Activated CD8-positive, alpha-beta memory T cell treated with anti-CD3 and anti-CD28 coated beads for 4 hours (primary cell): ENCODE measurements at places on chromosomes 6 and 20.

DNA sequence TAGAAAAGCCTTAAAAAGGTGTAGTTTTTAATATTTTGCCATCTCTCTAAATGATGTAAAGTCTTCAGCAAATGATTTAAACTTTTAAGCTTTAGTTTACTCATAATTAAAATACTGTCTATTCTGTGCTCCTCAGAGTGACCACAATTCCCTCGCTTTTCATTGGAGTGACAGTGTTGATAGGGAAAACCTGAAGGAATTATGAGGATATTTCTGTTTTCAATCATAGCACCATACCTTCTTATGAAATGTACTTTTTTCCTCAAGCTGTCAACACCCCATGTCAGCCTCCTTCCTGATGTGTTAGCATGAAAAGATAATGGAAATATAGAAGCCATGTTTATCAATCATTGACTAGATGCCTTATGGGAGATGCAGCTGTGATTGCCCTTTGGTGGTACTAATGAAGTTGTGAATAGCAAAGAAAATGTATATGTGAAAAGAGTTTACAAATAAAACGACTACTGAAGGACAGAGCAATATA, 145.4 kb upstream of the EYS start:
- DNase-seq, result no peak

GRCh38 chr6:154930451-154930851, 64.7 kb upstream of the TIAM2 start:
- no peak for DNase-seq

DNA sequence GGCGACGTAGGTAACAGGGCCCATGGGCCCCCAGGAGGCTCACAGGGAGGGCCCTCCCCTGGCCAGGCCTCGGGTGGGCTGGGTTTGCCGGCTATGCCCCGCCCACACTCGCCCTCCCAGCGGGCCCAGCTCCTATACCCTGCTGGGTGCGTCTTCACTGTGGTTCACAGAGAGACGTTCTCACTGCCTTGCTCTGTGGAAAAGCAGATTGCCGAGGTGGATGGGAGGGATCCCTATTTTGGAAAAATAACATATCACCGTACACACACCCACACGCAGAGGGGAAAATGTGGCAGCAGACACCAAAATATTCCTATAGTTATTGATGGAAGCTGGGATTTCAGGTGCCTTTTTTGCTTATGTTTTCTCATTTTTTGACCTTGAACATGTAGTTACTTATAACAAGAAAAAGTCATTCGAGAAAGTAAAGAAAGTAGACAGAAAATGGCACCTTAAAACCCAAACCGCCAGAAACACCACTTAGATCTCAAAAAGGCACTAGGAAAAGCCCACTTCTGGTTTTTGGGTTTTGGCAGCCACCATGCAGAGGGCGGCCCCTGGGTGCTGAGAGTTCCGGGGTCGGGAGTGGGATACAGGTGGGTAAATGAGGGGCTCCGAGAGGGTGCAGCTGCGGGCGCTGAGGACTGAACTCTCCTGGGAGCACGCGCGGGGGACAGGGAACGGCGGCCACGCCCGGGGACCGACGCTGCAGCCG, 49.4 kb downstream of the TMEM242 start:
- DNase-seq, result peak; percentile 33

DNA sequence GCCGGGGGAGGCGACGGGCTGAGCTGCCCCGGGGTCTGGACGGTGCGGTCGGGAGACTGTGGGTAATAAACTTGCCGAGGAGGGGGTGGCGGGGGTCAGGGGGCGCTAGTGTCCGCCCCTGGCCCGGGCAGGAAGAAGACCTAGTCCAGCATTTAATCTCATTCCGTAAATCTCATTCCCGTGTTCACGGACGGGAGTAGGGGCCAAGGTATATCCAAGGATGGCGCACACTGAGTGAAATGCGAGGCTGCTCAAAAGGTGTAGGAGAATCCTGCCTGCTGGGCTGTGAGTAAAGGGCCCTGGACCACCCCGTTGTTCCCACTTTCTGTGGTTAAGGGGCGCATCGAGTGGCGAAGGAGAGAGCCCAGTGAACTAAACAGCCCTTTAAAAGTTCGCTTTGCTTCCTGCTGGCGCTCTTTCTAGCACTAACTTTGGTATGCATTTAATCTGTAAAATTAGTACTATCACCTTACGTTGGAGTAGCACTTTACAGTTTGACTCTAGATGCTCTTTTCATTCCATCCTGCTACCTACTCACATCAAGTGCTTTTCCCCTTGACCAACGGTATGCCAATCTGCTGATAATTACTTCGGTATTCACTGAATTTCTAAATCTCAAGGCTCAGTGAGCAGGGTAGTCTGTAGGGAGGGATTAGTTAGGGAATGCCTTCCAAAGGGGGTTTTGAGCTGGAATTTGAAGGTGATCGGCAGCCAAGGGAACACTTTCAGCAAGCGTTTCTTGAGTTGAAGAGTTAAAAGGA, 730 bp downstream of the PARD6B start:
- no peak for DNase-seq

DNA sequence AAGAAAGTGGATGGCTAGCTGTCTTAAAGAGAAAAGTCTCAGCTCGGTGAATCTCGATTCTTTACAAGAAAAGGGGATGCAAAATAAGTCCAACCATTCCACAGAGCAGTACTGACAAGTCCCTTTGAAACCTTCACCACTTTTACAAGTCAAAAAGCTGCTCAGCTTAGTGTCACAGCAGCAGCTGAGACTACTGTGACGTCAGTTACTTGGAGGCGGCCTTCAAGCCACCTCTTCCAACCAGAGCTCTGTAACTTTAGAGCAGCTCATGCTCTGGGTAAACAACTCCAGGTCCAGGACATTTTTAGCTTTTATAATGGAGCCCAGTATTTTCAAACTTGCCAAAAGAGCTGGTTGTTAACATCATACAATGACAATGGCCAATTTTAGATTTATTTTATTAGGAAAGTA, at the start of gene KIAA0408:
KIAA0408 (minus strand) TSS at position 159 of the 411 bp plus-strand sequence. CDS start 5,408 bp downstream, outside the sequence.
- no peak for DNase-seq
